ENCODE measurements at places on chromosomes 11 and 22.

DNA sequence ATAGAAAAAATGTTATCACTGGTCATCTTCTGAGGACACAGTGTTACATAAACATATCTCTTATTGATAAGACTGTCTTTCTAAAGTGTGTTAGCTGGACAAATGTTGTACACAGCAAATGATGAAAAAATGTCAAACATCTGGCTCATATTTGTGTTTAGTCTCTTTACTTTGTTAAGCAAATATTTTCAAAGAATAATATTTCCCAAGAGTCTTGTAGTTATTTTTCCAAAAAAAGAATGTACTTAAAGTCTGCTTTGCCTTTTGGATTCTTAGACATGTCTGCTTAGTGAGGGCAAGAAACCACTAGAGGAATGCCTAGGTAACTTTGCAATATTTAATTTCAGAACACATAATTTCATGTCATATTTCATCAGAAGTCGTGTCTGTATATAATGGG, 23.9 kb upstream of the CCDC179 start:
- no peak for DNase-seq

- DNase-seq: no peak
Measured at GRCh38 chr11:128214263-128214662, 373.1 kb downstream of the ETS1 start.

DNA sequence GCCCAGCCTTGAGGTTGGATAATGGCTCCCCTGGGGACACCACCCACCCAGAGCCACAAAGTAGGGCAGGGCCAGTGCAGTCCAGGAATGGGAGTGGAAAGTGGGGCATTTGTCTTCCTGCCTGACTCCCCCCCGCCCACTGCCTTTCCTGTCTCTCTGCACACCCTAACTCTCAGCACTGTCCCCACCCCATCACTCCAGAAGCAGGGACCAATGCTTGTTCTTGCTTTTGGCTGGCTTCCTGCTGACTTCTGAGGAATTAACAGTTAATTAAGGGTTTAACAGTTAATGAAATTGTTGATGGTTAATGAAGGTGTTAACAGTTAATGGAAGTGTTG, 4.7 kb downstream of the PITPNM1 start:
- no peak for DNase-seq

DNA sequence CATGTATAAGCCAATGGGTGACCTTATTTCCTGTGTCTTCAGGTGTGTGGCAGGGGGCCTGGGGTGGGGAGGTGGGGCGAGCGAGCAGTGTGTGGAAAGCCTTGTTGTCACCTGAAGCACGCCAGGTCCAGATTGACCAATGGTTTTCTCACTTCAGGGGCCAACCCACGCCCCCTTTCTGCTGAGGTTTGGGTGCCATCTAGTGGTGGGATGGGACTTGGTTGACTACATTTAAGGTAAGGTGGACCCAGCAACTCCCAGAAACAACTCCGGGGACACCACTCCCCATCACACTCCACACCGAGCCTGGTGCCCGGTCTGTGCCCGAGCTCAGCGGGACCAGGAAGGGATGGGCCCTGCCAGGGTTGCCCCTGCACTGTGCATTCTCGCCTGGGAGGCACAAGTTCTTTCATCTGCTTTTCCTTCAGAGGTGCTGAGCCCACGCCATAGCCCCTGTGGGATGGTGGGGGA, 40.0 kb downstream of the TPCN2 start:
- DNase-seq: peak; percentile 55

DNA sequence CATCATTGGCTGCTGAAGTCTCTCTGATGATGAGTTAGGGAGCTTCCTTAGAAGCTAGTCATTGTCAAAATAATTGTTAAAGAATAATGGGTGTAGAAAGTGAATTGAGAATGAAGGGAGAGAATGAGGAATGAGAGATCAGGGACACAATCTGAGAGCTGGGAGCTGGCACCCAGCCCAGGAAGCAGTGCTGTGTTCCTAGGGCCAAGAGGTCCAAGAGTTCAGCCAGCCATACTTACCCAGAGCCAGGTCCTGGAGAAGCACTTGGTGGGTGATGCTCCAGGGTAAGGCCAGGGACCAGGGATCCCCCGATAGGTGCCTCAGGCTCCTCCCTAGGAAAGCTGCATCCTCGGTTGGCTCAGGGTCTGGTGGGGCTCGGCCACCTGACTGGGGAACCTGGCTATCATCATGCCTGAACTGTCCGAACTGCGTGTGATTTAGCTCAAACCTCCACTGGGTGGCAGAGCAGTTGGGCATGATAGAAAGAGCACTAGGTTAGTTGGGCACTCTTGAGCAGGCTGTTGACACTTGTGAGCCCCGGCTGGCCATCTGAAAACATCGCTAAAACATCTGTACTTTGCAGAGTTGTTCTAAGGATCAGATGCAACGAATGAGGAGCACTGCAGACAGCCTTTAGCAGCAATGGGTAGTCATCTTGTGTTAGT, 123.9 kb upstream of the NCAM1 start:
- DNase-seq: no peak

GRCh38 chr11:28350216-28350615, 242.0 kb downstream of the METTL15 start:
- DNase-seq: no peak

- DNase-seq: no peak
Measured at GRCh38 chr11:66146074-66146473, 76.0 kb downstream of the PACS1 start.

DNA sequence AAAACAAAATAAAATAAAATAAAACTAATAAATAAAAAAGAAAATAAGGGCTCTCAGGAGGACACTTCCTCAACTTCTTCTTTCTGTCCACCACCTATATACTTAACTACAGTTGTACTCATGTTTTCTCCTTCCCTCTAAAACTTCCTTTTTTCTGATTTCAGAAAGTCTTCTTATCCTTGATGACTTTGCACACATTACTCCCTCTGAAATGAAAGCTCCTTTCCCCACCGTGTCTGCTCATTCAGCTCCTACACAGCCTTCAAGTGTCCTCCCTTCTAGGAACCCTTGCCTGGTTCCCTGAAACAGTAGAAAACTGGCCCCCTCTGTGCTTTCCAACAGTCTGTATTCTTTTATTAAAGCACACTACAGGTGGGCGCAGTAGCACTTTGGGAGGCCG, 18.3 kb upstream of the DDX17 start:
- no peak for DNase-seq

- DNase-seq: no peak
Measured at GRCh38 chr11:84902445-84902844, 724.7 kb downstream of the DLG2 start.

- no peak for DNase-seq
Measured at GRCh38 chr22:29737251-29738117, 17.7 kb downstream of the CABP7 start.

- no peak for DNase-seq
Measured at GRCh38 chr22:24553597-24554312, 1.2 kb downstream of the GUCD1 start.

- no peak for DNase-seq
Measured at GRCh38 chr11:66218036-66218435, 50.4 kb upstream of the RAB1B start.

GRCh38 chr22:20434264-20434751, 3.3 kb downstream of the SCARF2 start:
- no peak for DNase-seq

- DNase-seq: no peak
Measured at GRCh38 chr22:28647216-28647615, 32.4 kb downstream of the TTC28 start.

DNA sequence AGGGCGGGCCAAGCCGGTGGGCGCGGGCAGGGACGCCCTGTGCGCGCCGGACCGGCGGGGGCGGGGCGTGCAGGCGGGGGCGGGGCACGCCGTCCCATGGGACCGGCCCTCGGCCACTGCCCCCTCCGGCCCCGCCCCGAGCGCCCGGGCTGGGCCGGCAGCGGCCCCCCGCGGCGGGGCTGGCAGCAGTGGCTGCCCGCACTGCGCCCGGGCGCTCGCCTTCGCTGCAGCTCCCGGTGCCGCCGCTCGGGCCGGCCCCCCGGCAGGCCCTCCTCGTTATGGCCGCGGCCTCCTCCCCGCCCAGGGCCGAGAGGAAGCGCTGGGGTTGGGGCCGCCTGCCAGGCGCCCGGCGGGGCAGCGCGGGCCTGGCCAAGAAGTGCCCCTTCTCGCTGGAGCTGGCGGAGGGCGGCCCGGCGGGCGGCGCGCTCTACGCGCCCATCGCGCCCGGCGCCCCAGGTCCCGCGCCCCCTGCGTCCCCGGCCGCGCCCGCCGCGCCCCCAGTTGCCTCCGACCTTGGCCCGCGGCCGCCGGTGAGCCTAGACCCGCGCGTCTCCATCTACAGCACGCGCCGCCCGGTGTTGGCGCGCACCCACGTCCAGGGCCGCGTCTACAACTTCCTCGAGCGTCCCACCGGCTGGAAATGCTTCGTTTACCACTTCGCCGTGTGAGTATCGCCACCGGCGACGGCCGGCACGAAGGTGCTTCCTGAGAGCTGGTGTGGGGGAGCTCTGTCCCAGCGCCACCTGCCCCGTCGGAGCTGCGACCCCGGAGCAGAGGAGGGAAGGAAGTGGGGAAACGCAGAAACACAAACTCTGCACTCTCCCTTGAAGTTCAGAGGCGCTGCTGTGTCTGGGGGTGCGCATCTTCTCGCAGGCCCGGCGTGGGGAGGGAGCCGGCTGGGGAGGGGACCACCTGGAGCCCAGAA, at the start of gene KCNQ1:
TSS of gene KCNQ1 (plus strand) at position 188 of the 925 bp plus-strand sequence. CDS start at position 279, 91 bp downstream.
- no peak for DNase-seq

- DNase-seq: no peak
Measured at GRCh38 chr11:76661306-76661751, 9.2 kb downstream of the LRRC32 start.

- peak; percentile 99 for DNase-seq
Measured at GRCh38 chr11:36149538-36150242, 139.5 kb downstream of the COMMD9 start.

GRCh38 chr11:47899801-47900200, 51.7 kb upstream of the NUP160 start:
- no peak for DNase-seq

DNA sequence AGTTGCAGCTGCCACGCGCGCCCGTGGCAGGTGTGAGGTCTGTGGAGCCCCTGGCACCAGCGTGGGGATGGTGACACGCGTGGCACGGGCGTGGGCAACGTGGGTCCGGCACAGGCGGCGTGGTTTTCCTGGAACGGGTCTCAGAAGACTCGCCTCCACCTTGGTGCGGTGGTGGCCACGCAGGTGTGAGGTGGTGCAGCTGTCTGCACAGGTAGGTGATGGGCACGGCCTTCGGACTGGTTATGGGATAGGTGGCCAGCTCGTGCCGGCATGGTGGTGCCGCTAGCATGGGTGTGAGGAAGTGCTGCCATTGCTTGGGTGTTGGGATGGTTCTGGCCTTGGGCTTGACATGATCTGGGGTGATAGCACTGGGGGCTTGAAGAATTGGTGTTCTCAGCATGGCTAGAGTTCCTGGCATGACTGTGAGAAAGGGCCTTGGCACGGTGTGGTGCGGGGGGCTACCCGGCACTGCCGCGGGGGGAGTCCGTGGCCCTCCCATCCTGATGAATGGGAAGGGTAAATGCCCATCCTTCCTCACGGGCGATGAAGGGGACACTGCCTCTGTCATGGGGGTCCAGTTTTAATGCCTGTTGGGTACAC, 531 bp downstream of the DAGLA start:
- no peak for DNase-seq

- DNase-seq: no peak
Measured at GRCh38 chr22:30968015-30968923, at the start of gene MORC2. Gene MORC2 (minus strand): TSS chr22:30968774. CDS start chr22:30967889, 885 bp downstream.

DNA sequence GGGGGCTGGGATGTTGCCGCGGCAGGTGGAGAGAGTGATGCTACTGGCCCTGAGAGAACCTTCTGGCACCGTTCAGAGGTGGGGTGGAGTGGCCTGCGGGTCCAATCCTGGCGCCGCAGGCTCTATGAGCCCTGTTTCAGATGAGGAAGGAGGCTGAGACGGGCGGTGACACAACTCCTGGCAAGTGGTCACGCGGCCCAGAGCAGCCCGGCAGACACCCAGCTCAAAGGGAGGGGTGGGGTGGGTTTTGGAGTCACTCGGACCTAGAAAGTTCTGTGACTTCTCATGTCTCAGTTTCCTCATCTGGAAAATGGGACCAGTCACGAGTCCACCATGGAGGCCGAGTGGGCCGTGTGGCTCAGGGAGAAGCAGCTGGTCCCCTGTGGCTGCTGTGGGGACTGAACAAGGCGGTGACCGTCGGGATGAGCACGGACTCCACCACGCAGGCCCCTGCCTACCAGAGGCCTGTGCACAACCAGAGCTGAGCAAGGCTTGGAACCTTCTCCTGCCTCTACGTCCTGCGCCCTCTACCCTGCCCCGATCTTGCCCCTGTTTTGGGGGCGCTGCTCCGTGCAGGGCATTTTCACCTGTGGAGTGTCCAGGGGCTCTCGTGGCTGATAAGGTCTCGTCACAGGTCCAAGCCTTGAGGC, 3.7 kb downstream of the TSPO start:
- DNase-seq: no peak

DNA sequence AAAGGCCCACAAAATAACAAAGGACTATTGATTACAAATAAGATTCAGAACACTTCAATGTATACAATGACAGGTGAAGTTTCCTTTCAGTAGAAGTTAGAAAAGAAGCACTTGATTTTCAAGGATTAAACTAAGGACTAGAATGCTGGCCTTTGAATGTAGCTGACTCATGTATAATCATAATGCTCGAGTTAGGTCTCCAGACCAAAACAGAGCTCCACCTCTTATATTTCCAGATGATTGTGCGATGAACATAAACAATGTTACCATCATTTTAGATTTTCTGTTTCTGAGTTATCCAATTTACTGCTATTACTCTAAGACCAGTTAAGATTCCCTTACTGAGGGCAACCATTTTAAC, 40.4 kb upstream of the RAPSN start:
- no peak for DNase-seq

DNA sequence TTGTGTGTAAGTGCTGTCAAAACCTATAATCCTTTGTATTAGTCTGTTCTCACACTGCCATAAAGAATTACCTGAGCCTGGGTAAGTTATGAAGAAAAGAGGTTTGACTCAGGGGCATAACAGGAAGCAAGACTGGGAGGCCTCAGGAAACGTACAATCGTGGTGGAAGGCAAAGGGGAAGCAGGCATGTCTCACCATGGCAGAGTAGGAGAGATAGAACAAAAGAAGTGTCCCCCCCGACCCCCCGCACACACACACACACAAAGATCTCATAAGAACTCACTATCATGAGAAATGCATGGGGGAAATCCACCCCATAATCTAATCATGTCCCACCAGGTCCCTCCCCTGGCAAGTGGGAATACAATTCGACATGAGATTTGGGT, 2.3 kb upstream of the USP28 start:
- no peak for DNase-seq

DNA sequence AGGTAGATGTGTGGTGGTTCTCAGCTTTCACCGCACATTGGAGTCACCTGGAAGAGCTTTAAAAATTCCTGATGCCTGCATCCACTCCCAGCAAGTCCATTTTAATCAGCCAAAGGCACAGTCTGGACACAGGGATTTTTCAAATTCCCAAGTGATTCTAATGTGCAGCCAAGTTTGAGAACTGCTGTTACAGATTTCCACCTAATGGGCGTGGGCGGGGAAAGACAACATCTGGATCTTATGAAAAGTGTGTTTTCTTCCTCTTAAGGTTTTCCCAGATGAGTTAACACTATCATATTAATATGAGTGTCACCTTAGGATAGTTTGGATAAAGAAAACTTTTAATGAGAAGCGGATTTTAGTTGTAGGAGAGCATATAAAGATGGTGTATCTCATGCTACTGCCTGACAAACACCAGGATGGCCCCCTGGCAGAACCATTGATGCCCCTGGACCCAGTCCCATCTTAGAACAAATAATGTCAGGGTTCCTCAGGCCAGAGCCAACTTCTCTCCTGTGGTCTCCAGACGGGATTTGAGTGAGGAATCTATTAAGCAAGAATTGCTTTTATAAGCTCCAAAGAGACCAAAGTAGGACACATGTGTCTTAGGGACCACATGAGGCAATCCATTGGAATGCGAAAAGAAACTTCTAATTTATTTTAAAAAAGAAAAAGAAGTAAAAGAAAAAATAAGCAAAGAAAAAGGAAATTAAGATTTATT, 31.9 kb downstream of the POU2AF1 start:
- peak; percentile 58 for DNase-seq

- no peak for DNase-seq
Measured at GRCh38 chr11:1071571-1072115, 3.0 kb upstream of the MUC2 start.
